ENCODE measurements at places on chromosomes 2 and 18. TPM values are rescaled to one million over a fixed set of nuclear protein-coding genes. Genes with fewer than 3 reads are reported as not detected.

GRCh38 chr18:28159055-28159454, 17.9 kb downstream of the CDH2 start:
- DNase-seq = no peak

AQP12A gene
- polyA plus RNA-seq = not detected

SIX3 gene
- not detected for polyA plus RNA-seq

DNA sequence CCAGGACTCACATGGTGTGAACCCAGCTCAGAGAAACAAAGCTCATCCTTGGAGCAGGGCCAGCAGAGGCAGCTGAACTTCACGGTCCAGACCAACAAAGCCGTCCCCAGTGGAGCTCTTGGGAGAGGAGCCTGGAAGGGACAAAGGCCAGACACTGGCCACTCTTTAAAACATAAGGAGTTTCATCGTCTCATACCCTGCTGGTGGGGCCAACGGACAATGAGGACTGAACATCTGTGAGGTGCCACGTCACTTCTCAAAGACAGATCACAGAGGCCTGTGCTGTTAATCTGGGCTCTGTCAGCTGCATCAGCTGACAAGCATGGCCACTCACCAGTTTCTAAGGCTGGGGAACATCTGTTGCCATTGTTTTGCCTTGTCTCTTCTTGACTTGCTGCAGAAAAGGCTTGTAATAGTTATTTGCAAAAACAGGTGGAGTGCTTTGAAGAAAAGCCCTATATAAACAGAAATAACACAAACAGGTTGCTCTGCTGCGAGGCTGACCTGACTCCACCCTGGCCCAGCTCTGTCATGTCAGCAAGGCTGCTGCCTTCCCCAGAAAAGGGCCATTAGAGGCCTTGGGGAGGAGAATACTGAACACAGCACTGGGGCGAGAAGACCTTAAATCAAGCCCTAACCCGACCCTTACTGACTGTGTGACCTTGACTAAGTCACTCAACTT, 68.1 kb upstream of the DAPL1 start:
- DNase-seq = peak; percentile 48

DNA sequence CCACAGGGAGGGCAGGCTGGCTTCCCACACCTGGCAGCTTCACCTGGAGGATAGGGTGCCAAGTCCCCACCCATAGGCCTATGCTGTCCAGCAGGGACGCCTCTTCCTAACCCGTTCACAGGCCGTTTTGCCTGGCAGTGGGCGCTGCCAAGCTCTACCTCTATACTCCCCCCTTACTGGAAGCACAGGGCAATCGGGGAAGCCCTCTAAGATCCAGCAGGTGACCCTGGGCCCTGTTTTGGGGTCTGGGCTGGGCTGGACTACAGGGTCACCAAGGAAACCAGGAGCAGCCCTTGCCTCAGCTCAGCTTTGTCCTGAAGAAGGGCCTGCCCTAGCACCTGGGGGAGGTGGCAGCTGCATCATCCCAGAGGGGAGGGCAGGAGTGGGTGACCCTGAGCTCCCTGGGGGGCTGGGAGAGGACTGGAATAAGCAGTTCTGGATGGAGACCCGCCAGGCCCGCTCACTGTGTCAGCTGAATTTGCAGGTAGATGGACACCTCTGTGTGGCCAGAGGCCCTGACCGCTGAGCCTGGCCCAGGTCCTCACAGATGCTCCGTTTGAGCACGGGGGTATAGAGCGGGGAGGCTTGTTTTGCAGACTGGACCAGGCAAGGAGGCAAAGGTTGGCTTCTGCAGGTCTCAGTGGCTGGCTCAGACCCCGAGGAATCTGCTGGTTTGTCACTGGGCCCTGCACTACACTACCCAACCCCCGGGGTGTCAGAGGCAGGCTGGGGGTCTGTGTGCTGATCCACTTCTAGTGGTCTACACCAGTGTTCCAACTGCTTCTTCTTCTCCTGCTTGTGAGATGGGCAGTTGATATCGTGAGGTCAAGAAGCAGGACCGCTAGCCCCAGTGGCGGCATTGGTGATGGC, 163.1 kb downstream of the ASB1 start:
- no peak for DNase-seq

CYP26B1 gene
- 4.2 TPM for polyA plus RNA-seq

DES gene
- polyA plus RNA-seq = 15,024 TPM

DNA sequence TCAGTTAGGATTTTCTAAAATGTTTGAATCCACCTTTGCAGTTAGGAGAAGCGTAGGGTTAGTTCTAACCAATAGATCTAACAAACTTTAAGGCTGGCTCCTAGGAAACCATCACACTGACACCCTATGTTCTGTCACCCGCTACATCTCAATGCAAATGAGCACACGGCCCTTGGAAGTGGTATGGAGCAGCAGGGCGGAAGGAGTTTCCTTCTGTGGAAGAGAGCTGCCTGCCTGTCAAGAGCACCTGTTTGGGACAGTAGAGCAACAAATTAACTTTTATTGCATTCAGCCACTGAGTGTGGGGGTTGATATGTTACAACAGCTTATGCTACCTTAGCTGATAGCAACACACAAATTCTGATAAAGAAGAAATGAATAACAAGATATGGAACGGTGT, 306.9 kb upstream of the RAB6C start:
- DNase-seq = no peak

GRCh38 chr2:239918749-239919148, 106.4 kb downstream of the NDUFA10 start:
- DNase-seq = peak; percentile 5

STK16 gene
- polyA plus RNA-seq = 13.8 TPM

B3GNT7 gene
- polyA plus RNA-seq = 0.68 TPM

- DNase-seq = no peak
These were observed 4.9 kb downstream of the TMEM177 start for GRCh38 chr2:119683713-119684443.

DNA sequence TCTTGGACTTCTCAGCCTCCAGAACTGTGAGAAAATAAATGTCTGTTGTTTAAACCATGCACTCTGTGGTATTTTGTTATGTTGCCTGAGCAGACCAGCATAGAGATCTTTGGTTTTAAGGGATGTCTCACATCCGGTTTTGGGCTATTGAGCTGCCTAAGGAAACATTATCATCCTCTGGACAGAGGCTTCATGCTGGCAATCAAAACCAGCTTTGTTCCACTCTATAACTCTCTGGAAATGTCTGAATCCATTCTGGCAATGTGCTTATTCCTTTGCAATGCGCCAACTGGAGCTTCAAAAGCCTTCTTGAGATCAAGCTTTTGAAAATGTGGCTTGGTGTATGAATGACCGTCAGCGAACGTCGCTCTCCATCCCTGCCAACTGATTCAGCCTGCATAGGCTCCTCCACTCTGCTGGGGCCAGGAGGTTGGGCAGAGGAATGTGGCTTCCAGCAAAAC, 183.6 kb upstream of the MGAT5 start:
- DNase-seq = no peak

DNA sequence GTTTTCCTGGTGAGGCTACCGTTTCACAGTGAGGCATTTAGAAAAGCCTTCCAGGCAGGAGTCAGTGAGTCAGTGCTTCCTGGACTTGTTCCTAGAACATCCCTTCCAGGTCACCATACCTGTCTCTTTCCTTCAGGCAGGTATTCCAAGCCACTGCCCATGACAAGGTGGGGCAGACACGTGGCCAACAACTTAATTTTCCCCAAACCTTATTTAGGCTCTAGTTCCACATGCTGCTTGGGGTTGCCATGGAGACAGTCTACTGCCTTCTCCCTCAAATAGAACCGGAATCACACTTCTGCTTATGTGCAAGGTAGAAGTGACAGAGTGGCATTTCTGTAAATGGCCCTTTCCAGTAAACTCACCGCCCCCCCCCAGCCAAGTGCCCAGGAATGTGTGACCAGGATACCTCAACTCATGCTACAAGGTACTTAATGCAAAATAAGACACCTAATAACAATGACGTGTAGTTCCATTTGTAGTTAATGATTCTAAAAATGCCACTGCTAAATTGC, 258.3 kb downstream of the PRKCE start:
- no peak for DNase-seq

DNA sequence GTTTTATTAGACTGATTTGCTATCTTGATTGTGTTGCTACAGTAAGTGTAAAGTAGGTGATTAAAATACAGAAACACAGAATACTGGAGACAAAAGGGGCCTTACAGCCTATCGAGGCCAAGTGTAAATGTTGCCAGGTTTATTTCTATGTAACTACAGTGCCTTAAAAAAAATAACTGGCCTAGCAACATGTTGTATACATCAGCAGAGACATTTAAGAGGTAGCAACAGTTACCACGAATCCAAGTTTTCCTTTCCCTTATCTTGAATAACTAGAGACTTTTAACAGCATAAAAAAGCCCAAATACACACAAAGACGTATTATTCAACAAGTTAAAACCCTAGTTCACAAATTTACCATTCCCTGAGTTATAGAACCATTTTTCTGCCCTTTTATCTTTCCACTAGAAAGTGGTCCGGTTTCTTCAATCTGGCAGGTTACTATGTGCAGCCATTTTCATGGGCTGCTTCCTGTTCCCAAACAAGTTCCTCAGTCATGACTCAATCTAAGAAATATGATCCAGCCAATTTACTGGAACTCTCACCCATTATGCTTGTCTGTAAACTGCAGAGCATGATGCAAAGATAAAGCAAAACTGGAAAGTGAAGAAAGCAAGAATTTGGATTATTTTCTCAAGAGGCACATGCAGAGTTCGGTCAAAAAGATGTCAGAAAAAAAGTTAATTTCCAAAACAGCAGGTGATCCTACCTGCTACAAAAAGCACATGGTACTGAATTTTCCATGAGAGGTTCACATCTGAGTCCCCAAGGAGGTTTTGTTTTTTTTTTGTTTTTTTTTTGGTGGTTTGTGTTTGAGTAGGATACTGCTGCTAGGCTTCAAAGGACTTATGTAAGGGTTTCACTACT, 22.2 kb downstream of the NFE2L2 start:
- no peak for DNase-seq

- DNase-seq = no peak
These were observed 116.5 kb downstream of the MCFD2 start for GRCh38 chr2:46798998-46799698.

DNA sequence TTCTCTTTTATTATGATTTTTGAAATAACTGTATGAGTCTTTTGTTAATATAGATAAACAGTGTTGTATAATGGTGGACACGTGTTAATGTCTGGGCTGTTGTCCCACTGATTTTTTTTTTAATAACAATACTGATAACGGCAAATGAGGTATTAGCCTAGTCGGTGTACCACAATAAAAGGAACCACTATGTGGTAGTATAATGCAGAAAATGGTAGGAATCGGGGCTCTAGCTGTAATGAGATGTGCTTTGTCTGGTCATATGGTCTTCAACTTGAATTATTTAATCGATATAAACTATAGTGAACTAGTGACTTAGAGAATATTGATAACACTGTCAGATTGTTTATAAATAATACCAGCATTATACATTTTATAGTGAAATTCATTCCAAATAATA, 517.9 kb upstream of the SPHKAP start:
- no peak for DNase-seq

MC2R gene
- polyA plus RNA-seq = not detected
